ENCODE measurements at places on chromosomes 5 and 9.

DNA sequence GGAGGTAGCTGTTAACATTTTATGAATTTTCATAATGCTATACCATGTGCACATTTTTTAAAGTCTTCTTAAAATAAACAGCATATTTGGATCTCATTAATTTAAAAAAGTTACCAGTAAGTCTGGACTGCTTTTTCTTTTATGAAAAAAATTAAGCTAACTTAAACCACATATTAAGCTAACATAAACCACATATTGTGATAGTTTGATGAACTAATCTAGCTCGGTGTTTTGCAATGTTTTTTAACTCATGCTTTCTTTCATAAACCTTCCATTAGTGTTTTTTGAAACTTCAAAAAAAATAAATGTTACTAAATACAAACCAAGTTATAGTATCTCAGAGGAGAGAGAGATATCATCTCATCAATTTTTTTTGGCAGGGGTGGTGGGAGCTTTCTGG, 26.5 kb downstream of the POLK start:
- H3K27ac ChIP-seq: no peak overlapping the region
- H3K36me3 ChIP-seq: no peaks in the 10 kb centered on the region
- H3K27me3 ChIP-seq: no peaks in the 10 kb centered on the region

DNA sequence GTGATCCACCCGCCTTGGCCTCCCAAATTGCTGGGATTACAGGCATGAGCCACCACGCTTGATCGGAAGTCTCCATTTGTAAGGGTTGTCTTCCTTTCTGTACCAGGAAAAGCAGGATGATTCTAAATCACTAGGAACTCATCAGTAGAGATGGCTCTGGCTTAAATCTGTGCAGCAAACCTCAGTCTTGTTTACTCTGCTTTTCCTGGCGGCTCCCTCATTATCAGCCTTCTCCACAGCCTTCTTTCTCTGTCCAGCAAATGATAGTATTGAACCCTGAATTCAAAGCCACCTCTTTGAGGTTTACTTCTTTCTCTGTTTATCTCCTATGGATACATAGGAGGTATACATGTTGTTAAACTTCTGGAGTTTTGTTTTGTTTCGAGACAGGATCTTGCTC, 43.0 kb upstream of the GNE start:
- no peak for DNase-seq
- H3K27me3 ChIP-seq: no peaks in the 10 kb centered on the region
- H3K36me3 ChIP-seq: no peaks in the 10 kb centered on the region
- no peak overlapping the region for H3K4me3 ChIP-seq
- no peaks in the 10 kb centered on the region for H3K4me1 ChIP-seq

GRCh38 chr5:159340511-159340910, 10.2 kb upstream of the IL12B start:
- no peaks in the 10 kb centered on the region for H3K4me1 ChIP-seq
- no peak for DNase-seq
- H3K27ac ChIP-seq: no peak overlapping the region
- H3K36me3 ChIP-seq: no peaks in the 10 kb centered on the region

DNA sequence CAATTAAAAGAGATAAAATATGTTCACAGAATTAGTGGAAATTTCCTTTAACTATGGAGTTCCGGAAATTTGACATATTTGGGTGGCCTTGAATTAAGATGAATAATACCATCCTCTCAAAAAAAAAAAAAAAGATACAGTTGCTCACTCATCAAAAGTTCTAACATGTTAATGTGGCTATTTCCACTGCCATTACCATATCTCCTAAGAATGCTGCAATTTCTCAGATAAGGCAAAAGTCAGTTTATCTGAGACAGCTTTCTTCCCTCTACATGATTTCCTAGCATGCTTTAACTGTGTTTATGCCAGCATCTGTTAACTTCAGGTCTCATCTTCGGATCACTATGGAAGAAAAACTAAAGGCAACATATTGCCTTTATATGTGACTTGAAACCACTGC, 2.6 kb downstream of the FASTKD3 start:
- no peaks in the 10 kb centered on the region for H3K27me3 ChIP-seq
- no peaks in the 10 kb centered on the region for H3K36me3 ChIP-seq
- H3K4me3 ChIP-seq: no peak overlapping the region
- no peak overlapping the region for H3K27ac ChIP-seq

GRCh38 chr5:119328753-119329602, 26.8 kb upstream of the TNFAIP8 start:
- no peak overlapping the region for H3K27ac ChIP-seq
- DNase-seq: no peak
- no peak overlapping the region for H3K4me3 ChIP-seq
- H3K36me3 ChIP-seq: no peaks in the 10 kb centered on the region
- H3K4me1 ChIP-seq: no peaks in the 10 kb centered on the region

GRCh38 chr9:34385561-34386230, 9.0 kb upstream of the MYORG start:
- DNase-seq: no peak
- H3K27me3 ChIP-seq: no peaks in the 10 kb centered on the region
- no peaks in the 10 kb centered on the region for H3K36me3 ChIP-seq
- peaks cover 5% of the 10 kb centered on the region for H3K4me1 ChIP-seq

- H3K27ac ChIP-seq: no peak overlapping the region
- no peak for DNase-seq
- no peaks in the 10 kb centered on the region for H3K4me1 ChIP-seq
- H3K36me3 ChIP-seq: no peaks in the 10 kb centered on the region
- H3K27me3 ChIP-seq: no peaks in the 10 kb centered on the region
These were observed 114.1 kb downstream of the PAM start for GRCh38 chr5:102869230-102869629.

- no peaks in the 10 kb centered on the region for H3K36me3 ChIP-seq
- no peaks in the 10 kb centered on the region for H3K4me1 ChIP-seq
- DNase-seq: no peak
- H3K27ac ChIP-seq: no peak overlapping the region
These were observed 29.8 kb upstream of the GNE start for GRCh38 chr9:36288070-36288469.

- no peaks in the 10 kb centered on the region for H3K4me1 ChIP-seq
- DNase-seq: no peak
- no peaks in the 10 kb centered on the region for H3K27me3 ChIP-seq
- H3K27ac ChIP-seq: no peak overlapping the region
- no peaks in the 10 kb centered on the region for H3K36me3 ChIP-seq
These were observed 71.8 kb downstream of the STX17 start for GRCh38 chr9:99978221-99978620.

- H3K4me3 ChIP-seq: no peak overlapping the region
- DNase-seq: no peak
- no peaks in the 10 kb centered on the region for H3K36me3 ChIP-seq
- no peaks in the 10 kb centered on the region for H3K27me3 ChIP-seq
- H3K27ac ChIP-seq: no peak overlapping the region
These were observed 49.5 kb downstream of the MRRF start for GRCh38 chr9:122314165-122314564.

- no peak overlapping the region for H3K27ac ChIP-seq
- H3K27me3 ChIP-seq: no peaks in the 10 kb centered on the region
- no peaks in the 10 kb centered on the region for H3K36me3 ChIP-seq
- H3K4me1 ChIP-seq: no peaks in the 10 kb centered on the region
- H3K4me3 ChIP-seq: no peak overlapping the region
- DNase-seq: no peak
These were observed 5.1 kb upstream of the FST start for GRCh38 chr5:53475320-53475719.

GRCh38 chr9:136351252-136351800, 12.2 kb downstream of the DNLZ start:
- H3K36me3 ChIP-seq: no peaks in the 10 kb centered on the region
- no peak for DNase-seq
- H3K4me1 ChIP-seq: peaks cover 3% of the 10 kb centered on the region
- no peak overlapping the region for H3K4me3 ChIP-seq
- H3K27ac ChIP-seq: no peak overlapping the region
- H3K27me3 ChIP-seq: no peaks in the 10 kb centered on the region

- DNase-seq: no peak
- H3K27me3 ChIP-seq: no peaks in the 10 kb centered on the region
These were observed 515.7 kb upstream of the RORB start for GRCh38 chr9:73981405-73981804.

DNA sequence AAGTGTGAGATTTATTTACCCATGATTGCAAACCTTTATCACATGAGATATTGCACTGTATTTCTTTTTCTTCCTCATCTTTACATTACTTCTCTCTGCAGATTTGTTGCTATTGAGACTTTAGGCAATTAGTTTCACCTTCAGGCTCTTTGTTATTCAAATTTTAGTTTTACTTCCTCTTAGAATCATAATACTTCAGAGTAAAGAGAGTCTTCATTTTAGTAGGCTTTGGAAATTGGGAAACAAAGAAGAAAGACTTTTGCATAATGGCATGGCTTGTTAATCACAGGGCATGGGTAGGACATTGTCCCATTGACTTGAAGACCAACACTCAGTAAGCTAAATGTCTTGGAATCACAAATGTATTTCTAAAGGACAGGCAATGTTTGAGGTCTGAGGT, 1.2 kb upstream of the PCDHGA5 start:
- H3K27me3 ChIP-seq: no peaks in the 10 kb centered on the region
- no peak for DNase-seq
- H3K36me3 ChIP-seq: no peaks in the 10 kb centered on the region
- no peak overlapping the region for H3K27ac ChIP-seq

- H3K4me3 ChIP-seq: no peak overlapping the region
- no peaks in the 10 kb centered on the region for H3K4me1 ChIP-seq
- H3K27me3 ChIP-seq: peaks cover 5% of the 10 kb centered on the region
- no peaks in the 10 kb centered on the region for H3K36me3 ChIP-seq
- no peak for DNase-seq
These were observed 251.8 kb upstream of the RASA1 start for GRCh38 chr5:87015901-87016300.

- H3K27ac ChIP-seq: no peak overlapping the region
- H3K27me3 ChIP-seq: no peaks in the 10 kb centered on the region
- H3K36me3 ChIP-seq: no peaks in the 10 kb centered on the region
- no peak overlapping the region for H3K4me3 ChIP-seq
- H3K4me1 ChIP-seq: peaks cover 3% of the 10 kb centered on the region
These were observed 73.1 kb downstream of the RAPGEF1 start for GRCh38 chr9:131666774-131667173.

DNA sequence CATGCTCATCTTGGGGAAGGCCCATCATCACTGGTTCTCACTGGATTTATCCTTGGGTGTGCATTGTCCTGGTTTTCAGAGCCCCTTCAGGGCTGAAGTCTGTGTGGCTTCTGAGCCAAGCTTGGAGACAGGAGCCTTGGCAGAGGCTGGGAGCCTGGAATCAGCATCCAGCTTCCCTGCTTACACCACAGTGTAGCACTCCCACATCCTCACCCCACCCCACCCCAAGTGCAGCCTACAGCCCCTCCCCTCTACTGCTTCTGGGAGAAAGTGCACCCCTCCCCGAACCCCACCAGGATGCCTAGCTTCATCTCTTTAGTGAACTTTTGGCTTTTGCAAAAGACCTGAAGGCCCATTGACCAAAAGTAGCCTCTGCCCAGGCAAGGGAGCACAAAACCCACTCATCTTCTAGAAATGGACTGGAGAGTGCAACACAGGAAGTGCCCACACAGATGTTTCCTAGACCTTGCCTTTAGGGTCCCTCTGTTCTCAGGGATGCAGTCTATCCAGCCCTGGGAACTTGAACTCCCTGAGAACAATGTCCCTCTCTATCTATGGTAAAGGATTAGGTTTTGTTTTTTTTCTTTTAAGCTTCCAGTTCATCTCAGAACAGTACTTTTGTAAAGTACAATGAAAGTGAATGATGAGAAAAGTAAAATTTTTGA, 189.7 kb downstream of the PALM2AKAP2 start:
- DNase-seq: no peak
- H3K27ac ChIP-seq: no peak overlapping the region
- no peaks in the 10 kb centered on the region for H3K36me3 ChIP-seq
- no peaks in the 10 kb centered on the region for H3K27me3 ChIP-seq
- H3K4me3 ChIP-seq: no peak overlapping the region

- H3K27ac ChIP-seq: no peak overlapping the region
- no peak overlapping the region for H3K4me3 ChIP-seq
- H3K27me3 ChIP-seq: no peaks in the 10 kb centered on the region
- DNase-seq: no peak
- no peaks in the 10 kb centered on the region for H3K4me1 ChIP-seq
These were observed 111.5 kb upstream of the ZNF366 start for GRCh38 chr5:72618708-72619107.

DNA sequence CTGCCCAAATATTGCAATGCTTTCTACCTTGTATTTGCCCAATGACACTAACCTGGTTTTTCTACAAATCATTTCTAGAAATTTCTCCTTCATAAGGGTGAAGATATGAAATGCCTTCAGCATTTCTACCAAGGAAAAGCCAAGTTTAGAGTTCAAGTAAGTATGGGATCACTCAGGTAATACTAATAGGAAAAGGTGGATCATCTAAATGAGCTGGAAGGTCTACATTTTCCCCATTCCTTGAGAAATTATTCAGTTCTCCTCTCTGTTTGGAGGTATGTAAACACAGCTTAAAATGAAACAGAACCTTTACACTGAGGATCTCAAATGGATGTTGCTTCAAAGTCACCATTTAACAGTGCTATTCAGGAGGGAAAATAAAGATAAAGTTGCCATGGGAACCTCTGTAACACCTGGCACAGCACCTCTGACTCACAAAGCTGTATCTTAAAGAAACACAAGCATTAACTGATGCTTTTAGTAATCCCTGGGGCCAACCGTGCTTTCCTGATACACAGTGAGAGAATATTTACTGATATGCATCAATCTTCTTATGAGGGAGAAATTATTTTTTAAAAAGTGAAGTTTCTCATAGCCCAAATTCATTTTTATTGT, 161.3 kb downstream of the DRD1 start:
- DNase-seq: no peak
- H3K27me3 ChIP-seq: no peaks in the 10 kb centered on the region
- H3K4me3 ChIP-seq: no peak overlapping the region
- H3K4me1 ChIP-seq: no peaks in the 10 kb centered on the region

GRCh38 chr5:107529618-107530017, 141.1 kb downstream of the EFNA5 start:
- no peak overlapping the region for H3K27ac ChIP-seq
- H3K27me3 ChIP-seq: no peaks in the 10 kb centered on the region
- DNase-seq: no peak
- H3K4me3 ChIP-seq: no peak overlapping the region

DNA sequence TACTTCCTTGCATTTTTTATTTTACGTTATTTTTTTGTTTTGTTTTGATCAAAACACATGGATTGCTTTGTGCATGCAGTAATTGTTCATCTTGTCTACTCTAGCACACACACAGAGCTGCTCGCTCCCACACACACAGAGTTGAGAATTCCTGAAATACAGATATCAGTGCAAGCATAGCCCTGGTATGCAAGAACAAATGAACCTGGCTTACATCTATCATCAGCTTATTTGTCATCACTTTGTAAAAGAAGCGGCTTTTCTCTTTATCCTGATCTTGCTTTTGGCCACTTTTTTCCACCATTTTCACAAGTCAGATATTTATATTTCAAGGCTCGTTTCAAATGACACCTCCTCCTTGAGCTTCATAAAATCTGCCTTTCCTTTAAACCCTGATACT, 1435.7 kb downstream of the MAT2B start:
- no peak for DNase-seq
- no peak overlapping the region for H3K27ac ChIP-seq
- no peaks in the 10 kb centered on the region for H3K27me3 ChIP-seq
